ENCODE measurements at places on chromosomes 1 and 21. TPM values are rescaled to one million over a fixed set of nuclear protein-coding genes. Genes with fewer than 3 reads are reported as not detected.
A peak's percentile ranks its signal among the peaks of the same experiment; 100 is the strongest.

The TRIM45 gene
- total RNA-seq, result 2.0 TPM

DNA sequence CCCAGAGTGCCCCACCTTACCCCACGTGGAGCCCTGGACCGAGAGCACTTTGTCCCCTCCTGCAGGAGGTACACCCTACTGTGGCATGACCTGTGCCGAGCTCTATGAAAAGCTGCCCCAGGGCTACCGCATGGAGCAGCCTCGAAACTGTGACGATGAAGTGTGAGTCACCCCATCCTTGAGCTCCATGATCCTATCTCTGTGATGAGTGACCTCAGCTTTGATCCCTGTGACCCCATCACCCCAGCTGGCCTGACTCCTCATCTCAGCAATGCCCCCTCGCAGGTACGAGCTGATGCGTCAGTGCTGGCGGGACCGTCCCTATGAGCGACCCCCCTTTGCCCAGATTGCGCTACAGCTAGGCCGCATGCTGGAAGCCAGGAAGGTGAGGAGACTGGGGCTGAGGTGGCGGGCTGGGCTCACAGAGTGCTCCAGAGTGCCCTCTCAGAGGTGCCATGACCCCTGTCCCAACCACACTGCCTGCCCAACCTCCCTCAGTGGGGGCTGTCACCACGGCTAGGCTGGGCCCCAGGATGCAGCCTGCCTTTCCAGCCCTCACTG, 16.2 kb upstream of the MPL start:
- no peak for DNase-seq

- DNase-seq, result no peak
Measured at GRCh38 chr1:224957696-224958095, 28.2 kb downstream of the DNAH14 start.

DNA sequence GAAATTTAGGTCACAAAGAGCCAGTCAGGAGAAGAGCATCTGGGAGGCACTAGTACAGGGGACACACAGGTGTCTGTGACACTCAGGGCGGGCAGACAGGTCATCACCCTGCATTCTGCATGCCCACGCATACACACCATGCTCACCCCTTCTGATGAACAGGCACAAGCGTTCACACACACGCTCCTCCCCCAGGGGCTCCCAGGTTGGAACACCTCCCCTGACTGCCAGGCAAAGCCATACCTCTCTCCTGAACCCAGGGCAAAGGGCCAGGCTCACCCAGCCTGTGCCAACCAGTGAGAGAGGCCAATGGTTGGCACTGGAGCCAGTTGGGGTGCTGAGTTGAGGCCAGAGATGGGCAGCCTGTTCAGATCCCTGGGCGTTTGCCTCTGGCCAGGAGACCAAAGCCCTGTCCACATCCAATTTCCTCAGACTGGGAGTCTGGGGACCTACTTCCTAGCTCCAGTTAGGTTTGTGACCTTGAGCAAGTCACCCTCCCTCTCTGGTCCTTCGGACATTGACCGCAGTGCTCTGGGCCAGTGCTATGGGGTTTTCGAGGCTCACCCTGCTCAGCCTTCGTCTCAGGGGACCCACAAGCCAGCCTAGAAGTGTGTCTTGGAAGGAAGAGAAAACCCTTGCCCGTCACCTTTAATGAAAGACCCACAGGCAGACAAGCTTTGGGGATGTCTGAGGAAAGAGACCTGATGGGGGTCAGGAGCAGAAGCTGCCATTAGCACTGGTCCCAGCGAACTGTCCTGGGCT, 5.8 kb upstream of the LAD1 start:
- DNase-seq, result peak; percentile 70

DNA sequence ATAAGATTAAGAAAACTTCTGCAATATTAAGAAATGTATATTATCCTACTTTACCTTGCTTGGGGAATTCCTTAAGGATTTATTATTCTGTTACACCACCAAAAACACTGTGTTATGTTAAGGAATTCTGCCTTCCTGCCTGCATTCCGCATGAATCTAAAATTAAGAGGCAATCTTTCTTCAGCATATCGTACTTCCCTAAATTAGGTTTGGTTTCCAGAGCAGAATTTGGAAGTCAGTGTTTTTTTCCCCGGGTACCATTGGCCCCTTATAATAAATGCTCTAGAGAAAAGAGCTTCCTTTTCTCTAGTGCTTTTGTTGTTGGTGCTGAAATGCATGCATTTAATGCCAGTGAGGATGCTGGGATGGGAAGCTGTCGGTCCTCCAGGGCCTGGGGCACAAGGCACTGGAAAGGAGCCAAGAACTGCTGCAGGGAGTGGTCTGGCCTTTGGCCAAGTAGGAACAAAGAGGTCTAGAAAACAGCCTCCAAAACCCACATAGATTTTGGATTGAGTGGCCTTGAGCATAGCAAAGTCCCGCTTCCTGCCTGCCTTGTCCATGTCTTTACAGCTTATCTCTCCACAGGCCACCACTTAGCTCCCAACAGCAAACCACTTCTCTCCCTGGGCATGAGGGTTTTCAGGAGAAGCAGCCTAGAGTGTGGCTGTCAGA, 69.9 kb downstream of the RRAGC start:
- DNase-seq, result no peak
